EH (cell line): ENCODE measurements at places on chromosomes 13 and 19.
A peak's percentile ranks its signal among the peaks of the same experiment; 100 is the strongest.

DNA sequence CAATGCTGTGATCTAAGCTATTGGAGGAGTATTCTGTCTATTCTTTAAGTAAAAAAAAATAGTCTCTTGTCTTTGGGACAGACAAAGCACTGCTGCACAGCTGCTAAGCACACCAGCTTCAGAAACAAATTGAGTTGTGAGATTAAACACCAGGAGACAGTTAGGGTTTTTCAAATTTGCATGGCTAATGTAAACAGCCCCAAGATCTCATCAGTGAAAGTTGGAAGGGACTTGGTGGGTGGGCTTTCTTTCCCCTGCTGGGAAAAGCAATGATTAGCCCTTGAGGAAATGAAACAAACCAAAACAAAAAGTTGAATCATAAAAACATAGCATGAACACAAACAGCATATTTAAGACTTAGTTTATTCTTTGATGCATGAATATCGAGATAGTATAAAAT, 143.6 kb upstream of the SLITRK1 start:
- DNase-seq: no peak

DNA sequence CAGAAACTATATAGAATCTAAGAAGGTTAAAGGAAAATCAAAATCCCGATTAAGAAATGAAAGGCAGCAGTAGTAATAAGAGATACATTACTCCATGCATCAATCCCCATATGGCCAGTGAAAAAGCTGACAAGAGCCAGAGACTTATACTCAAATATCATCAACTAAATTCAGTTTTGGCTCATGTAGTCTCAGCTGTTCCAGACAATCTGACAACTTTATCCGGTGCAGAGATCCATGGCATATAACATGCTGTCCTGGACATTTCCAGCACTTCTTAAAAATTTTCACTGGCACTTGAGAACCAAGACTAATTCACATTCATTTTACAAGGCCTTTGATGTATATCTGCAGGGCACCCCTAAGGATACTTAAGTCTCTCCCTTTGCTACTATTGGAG, 255.7 kb upstream of the KLHL1 start:
- DNase-seq: no peak

- DNase-seq: peak; percentile 44
Observed at GRCh38 chr13:106118050-106118449, 417.4 kb downstream of the EFNB2 start.

- peak; percentile 92 for DNase-seq
Observed at GRCh38 chr13:97367016-97367822, 66.8 kb upstream of the RAP2A start.

- no peak for DNase-seq
Observed at GRCh38 chr19:58511353-58512208, at the start of gene SLC27A5. SLC27A5 (minus strand) TSS chr19:58511992; CDS start chr19:58511955, 37 bp downstream.

- DNase-seq: no peak
Observed at GRCh38 chr19:50819636-50820035, 4.0 kb downstream of the KLK1 start.

- DNase-seq: no peak
Observed at GRCh38 chr13:33743438-33744368, 74.2 kb upstream of the RFC3 start.

- DNase-seq: no peak
Observed at GRCh38 chr19:42400404-42400803, 10.3 kb upstream of the CNFN start.

GRCh38 chr13:94301487-94301886, 178.0 kb downstream of the DCT start:
- no peak for DNase-seq

DNA sequence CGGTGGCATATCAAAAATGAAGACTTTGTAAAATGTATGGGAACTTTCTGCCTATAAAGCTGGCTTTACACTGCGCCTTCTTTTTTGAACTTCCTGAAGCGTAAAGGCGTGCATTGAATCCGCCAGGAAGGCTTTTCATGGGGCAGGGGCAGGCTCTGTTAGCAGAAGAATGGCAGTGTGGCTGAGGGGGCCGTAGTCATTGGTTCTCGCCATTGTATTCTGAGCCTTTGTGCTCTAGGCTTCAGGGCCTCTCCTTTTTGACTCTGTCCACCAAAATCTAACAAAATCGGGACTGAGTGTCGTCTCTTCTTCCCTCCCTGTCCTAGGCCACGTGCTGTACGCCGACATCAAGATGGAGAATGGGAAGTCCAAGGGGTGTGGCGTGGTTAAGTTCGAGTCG, 14.1 kb downstream of the PRAM1 start:
- no peak for DNase-seq

GRCh38 chr13:75908141-75908540, 272.0 kb downstream of the LMO7 start:
- no peak for DNase-seq

DNA sequence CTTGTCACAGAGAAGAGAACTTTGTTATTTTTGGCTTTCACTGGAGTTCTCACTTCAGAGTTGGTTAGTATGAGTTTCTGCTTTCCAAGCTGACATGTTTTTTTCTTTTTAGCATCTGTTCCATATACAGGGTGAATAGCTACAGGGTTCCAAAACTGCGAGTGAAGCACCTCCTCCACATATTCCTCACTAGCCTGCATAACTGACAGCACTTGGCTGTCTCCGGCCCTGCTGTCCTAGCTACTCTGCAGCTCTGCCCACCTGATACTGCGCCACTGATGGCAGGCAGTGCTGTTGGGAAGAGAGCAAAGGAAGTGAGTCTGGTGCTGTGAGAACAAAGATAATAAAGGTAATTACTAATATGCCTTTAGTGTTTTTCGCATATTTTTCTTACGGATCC, 6.8 kb downstream of the ATP8A2 start:
- DNase-seq: no peak

- DNase-seq: peak; percentile 73
Observed at GRCh38 chr13:111281751-111282311, 38.6 kb upstream of the TEX29 start.

DNA sequence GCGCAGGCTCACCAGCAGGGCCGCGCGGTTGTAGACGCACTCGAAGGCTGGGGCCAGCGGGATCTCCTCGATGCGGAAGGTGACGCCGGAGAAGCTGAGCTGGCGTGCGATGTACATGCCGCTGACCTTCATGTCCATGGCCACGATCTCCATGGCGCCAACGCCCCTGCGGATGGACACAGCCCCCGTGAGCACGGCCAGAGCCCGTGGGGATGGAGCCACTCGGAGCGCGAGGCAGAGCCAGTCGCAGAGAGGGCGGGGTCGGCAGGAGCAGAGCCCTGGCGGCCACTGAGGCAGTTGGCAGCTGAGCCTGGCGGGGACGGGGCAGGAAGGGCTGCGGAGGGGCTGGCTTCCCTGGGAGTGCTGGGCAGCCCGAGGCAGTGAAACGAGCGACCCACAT, 15.2 kb downstream of the GPX4 start:
- no peak for DNase-seq

- DNase-seq: no peak
Observed at GRCh38 chr13:79799059-79799867, 318.3 kb downstream of the NDFIP2 start.

GRCh38 chr13:102191951-102192502, 209.8 kb downstream of the FGF14 start:
- no peak for DNase-seq

DNA sequence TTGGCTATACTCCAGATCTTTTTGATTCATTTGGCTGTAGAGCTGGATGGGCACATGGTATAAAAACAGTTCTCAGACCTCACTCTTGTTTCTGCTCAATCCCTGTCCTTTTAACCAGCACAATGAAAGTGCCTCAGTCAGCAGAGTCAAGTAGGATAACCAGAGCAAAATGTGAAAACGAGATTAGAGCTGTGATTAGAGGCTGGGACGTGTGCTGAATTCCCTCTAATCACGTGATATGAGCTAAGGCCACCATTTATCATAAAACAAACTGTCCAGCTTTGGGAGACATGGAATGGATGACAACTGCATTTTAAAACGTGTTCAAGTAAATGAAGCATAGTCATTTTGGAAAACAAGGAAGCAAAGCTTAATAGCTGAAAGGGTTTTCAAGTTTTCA, 54.1 kb downstream of the GJA3 start:
- DNase-seq: no peak

- DNase-seq: peak; percentile 72
Observed at GRCh38 chr13:76012091-76012721, 376.1 kb downstream of the LMO7 start.

- peak; percentile 65 for DNase-seq
Observed at GRCh38 chr13:75636436-75637180, 478 bp downstream of the LMO7 start.

DNA sequence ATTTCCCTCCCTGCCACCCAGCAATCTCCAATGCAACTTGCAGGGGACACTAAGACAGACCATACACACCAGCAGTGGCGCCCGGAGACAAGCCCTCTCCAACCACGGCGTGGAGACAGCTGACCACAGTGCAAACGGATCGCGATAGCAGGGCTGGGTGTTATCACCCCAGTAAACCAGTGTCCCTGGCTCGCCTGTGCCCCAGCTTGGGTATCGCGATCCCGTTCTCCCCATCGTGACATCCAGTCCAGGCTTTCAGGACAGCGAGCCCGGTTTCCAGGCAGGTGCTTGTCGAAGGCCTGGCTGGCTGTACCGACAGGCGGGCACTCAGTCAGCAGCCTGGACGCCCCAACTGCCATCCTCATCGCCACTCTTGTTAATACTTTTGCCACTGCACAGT, 20.7 kb upstream of the NANOS2 start:
- no peak for DNase-seq

- DNase-seq: no peak
Observed at GRCh38 chr13:19169991-19170390, 11.6 kb downstream of the TUBA3C start.

DNA sequence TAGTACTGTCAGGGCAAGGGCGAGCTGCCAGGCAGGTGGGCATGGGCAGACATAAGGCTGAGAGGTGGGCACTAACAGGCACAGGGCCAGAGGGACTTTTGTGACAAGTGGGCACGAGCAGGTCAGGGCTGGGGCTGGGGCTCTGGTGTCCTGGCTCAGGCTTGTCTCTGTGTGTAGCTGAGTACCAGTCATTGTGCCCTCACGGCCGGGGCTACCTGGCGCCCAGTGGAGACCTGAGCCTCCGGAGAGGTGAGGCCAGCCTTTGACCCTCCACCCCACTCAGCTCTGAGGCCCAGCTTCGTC, 21.6 kb downstream of the LTBP4 start:
- DNase-seq: no peak

DNA sequence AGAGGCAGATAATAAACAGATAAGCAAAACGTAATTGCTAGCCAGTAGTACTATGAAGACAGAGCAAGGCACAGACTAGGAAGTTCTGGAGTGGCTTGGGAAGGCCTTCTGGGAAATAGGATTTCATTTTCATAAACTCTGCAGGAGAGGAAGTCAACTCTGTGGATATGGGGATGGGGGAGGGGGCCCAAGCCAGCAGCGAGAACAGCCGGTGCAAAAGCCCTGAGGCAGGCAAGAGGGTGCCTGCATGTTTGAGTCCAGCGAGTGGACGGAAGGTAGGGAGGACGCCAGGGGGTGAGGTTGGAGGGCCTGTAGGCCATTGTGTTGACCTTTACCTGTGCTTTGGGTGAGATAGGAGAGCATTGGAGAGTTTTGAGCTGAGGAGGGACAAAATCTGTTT, 9.0 kb upstream of the ASF1B start:
- DNase-seq: no peak

DNA sequence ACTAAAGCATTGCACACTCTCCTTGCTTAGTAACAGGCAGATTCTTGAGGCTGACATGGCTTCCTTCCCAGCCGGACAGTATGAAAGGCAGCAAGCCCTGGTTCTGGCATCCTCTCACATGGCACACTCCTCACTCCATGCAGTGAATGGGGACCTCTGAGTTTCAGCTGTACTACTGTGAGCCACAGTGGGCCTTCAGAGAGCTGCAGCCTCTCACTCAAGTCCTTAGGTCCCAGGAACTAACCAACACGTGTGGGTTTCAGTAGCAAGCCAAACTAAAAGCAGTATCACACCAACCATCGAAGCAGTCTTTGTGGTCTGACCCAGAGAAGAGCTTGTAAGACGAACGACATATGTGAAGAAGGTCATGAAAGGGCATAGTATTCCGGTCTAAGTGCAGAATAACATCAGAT, 128.2 kb downstream of the TBC1D4 start:
- peak; percentile 62 for DNase-seq

DNA sequence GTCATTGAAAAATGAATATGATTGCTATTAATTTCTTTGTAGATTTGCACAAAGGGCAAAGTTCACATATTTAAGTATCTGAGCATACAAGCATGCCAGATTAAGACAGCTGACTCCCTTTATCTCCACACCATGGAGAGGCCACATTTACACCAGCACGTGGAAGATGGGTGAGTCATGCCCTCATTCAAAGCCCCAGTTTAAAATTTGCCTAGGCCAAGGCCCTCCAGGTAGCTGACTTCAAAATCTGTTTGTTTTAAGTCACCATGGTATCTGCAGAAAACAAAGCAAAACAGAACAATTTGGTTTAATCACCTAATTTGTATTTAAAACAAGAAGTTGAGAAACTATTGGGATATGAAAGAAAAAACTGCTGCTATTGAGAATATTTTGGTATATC, 109.2 kb downstream of the ESD start:
- peak; percentile 41 for DNase-seq

DNA sequence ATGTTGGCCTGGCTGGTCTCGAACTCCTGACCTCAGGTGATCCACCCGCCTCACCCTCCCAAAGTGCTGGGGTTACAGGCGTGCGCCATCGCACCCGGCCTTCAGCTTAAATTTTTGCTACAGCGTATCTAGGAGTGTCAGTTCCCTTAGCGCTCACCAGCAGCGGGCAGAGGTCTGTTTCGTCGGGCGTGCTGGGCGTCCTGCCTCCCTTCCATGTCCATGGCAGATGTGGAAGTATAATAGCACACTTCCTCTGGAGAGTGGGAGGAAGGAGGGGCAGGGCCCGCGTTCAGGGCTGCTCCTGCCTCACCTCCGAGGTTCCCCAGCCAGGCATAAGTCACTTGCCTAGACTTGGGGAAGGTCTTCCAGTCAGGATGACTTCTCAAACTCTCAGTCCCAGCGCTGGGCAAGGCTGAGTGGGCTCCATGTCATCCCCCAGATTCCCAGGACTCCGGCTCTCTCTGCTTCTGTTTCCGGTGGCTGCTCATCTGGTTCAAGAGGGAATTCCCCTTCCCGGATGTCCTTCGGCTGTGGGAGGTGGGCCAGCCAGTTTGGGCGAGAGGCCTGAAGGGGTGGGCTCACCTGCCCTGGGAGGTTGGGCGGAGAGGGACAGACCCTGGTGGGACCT, 9.5 kb downstream of the IL4I1 start:
- no peak for DNase-seq

GRCh38 chr19:14542711-14543328, 13.4 kb downstream of the TECR start:
- peak; percentile 56 for DNase-seq
